ENCODE measurements at places on chromosomes 7 and 10.

DNA sequence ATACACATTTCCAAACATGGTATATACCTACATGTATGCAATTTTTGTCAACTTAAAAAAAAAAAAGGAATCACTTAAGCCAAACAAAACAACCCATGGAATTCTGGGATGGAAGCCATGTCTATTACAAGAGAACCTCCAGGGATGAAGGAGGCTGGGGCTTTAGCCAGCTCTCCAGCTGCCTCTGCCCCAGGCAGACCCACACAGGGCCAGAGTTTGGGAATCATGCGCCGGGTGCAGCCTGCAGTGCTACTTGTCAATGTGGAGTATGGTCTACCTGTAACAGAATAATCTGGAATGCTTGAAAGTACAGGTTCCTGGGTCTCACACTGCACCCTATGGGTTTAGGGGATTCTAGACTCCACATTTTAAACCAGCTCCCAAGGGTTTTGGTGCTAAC is 10.8 kb downstream of the ATP6V0E2 start:
- DNase-seq, result no peak

GRCh38 chr10:69475433-69475830 is 24.2 kb downstream of the TSPAN15 start:
- no peak for DNase-seq

DNA sequence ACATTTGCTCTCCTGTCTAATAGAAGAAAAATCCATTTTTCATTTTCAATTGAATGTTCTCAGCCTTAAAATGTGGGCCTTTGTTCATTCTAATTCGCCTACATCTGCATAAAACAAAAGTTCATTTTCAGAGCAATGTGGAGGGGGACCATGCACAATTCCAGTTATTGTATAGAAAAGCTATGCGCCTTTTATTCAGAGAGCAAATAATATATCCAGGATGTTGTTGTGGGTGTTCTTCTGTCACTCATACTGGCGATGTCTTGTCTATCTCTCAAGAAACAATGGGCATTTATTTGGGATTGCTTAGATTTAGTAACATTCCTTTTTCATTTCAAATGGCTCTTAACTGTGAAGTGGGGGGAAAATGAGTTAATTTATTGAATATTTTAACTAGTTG is 56.4 kb downstream of the KIF5B start:
- DNase-seq, result no peak

DNA sequence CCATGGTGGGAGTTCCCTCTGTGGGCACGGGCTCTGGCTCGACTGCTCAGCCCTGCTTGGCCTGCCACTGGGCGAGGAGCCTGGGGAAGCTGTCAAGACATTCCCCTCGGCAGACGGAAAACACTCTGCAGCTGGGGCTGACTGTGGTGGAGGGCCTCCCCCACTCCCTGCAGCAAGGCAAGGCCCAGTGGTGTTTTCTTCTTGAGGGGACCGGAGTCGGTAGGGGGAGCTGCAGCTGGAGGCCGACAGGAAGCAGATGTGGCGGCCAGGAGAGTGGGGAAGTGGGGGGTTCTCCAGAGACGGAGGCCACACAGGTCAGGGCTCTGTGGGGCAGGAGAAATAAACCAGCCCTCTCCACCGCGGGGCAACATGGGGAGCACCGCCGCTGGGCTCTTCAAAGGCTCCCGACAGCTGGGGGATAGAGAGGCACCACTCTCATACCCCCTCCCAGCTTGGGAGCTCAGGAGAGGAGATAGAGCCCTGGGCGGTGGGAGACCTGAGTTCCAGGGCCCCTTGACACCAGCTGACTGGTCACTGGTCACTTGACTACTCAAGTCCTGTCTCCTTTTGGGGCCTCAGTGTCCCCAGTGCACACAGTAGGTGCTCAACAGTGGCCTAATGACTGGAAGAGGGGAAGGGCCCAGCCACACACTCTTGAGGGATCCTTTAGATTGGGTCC is 43.4 kb downstream of the PPIF start:
- no peak for DNase-seq

GRCh38 chr7:51289623-51290303 is 26.8 kb downstream of the COBL start:
- DNase-seq, result no peak

DNA sequence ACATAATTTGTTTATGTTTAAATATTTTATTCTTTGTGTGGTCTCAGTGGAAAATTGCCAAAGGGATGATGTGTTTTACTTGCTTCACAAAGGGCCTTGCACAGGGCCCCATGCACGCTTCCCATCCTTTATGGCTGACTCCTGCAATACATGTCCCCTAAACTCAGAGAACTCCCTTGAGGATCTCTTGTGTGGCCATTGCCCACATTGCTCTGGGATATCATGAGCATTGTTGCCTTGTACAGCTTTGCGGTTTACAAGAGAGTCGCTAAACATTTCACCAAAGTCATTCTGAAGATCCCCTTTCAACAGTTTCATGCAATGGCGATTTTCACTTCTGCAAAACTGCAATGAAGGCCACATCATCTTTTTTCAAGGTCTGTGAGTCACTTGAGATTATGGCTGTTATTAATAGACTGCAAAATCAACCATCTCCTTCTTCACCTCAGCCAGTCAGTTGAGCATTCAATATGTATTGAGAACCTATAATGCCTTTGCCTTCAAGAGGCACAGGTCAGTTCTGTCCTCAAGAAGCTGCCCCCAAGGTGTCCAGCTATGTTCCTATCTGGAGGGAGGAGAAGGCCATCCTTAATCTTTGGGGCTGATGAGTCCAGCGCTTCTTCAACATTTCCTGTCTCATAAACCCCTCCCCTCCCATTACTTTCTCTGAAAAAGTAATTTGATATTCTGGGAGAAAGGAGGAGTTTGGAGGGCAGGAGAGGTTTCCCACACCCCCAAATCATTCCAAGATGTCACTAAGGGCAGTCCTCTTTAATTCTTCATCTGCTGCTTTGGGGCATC is 108.1 kb downstream of the CCDC71L start:
- no peak for DNase-seq

DNA sequence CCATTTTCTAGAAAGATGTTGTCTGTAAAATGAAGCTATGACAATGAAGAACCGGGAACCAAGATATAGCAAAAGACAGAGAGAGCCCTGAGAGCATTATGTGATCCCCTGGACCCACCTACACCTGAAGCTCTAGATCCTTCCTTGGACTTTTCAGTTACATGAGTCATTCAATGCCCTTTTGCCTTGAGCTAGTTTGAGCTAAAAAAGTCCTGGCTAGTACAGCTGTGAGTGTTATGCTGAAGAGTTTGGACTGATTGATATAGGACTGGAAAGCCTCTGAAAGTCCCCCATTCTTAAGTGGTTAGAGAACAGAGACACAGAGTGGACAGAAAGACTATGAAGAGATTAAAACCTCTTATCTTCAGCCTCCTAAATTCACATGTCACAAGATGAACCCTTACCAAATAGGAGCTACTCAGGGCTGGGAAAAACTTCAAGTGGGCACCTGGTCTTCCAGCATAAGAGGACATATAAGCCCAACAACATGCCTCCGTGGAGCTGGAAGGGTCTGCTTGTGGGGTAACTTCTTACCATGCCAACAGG is 386.8 kb upstream of the NFE2L3 start:
- no peak for DNase-seq

GRCh38 chr10:15814565-15814964 is 45.7 kb downstream of the MINDY3 start:
- DNase-seq, result no peak

- DNase-seq, result no peak
These were observed 42.5 kb downstream of the SYPL1 start for GRCh38 chr7:106069471-106070200.

Measured in NCI-H1417 treated with DMSO at 0.1 percent for 48 hours (cell line).